NT2/D1 (cell line): ENCODE measurements at places on chromosomes 6 and 20.

DNA sequence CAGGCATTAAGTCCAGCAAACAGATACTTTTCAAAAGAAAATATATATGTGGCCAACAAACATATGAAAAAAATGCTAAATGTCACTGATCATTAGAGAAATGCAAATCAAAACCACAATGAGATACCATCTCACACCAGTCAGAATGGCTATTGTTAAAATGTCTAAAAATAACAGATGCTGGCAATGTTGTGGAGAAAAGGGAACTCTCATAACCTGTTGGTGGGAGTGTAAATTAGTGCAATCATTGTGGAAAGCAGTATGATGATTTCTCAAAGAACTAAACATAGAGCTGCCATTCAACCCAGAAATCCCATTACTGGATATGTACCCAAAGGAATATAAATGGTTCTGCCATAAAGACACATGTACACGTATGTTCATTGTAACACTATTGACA, 20.6 kb downstream of the KCNQ5 start:
- DNase-seq = no peak

DNA sequence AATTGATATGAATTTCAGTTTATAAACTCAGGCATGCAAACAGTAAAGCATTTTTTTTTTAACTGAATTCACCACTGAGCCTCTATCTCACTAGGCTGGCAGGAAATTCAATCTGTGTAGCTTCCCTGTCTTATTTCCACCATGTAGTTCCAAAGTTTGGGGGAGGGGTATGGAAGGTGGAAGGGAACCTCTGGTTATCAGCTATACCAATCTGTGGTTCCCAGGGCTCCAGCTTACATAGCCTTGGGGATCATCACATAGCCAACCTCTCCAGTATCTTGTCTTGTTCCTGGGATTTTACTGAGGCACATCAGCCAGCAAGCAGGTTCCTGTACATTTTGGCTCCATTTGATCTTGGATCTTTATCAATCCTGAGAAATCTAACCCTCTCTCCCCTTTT, 15.6 kb downstream of the RAD21L1 start:
- no peak for DNase-seq

DNA sequence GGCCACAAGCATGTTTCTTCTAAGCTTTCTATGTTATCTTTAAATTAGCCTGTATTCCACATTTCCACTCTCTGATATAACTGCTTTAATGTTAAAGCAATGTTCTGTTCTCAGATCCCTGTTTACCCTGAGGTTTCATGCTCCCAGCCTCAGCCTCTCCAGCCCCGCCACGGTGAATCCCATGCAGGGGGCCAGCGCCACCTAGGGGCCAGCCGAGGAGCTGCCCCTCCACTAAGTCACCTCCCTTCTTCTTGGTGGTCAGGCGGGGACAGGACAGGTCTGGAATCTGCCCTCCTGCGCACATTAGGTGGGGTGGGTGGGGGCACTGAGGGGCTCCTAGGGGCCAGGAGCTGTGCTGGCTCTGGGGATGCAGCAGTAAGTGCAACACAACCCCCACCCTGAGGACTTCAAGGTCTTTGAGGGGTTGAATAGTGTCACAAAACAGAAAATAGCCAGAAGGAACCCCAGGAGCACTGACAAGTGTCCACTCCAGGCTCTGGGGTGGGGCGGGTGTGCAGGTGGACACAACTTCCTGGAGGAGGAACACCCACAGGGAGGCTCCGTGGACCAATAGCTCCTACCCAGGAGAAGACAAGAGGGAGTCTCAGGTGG, 61.6 kb downstream of the RAB44 start:
- peak; percentile 50 for DNase-seq

DNA sequence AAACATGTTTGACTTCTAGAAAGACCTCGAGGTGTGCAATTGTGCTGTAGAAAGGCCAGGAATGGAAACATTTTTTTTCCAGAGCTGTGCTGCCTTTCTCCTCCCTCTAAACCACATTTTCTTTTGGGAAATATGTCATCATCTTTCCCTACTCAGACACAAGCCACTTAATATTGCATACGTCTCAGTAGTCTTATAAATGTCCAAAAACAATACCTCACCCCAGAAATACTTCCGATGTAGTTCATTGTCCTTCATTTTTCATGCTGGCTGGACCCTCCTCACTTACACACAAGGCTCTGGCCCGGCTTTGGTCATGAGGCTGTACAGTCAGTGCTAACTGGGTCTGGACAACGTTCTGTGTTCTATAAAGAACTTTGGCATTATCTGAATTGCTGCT, 126.4 kb downstream of the SCML4 start:
- DNase-seq = no peak

GRCh38 chr6:7489376-7489775, 52.1 kb upstream of the DSP start:
- DNase-seq = no peak

- no peak for DNase-seq
Measured at GRCh38 chr6:113558966-113559365, 298.2 kb upstream of the MARCKS start.

DNA sequence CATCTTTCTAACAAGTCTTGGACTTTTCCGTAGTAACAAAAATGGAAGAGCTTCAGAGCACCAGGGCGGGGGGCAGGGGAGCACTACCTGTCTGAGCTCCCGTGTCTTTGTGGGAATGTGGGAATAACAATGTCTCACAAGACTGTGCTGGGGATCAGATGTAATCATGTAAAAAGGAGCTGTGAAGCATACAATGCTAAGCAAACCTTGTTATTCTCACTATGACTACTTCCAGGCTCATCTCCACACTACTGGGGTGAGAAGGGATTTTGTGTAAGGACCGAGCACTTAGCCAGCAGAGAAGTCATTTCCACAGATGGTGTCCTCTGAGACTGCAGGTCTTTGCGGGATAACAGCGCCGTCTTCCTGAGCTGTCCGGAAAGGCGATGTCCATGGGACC, 27.1 kb downstream of the PRR18 start:
- DNase-seq = no peak

GRCh38 chr20:21564127-21564773, 50.4 kb upstream of the NKX2-2 start:
- DNase-seq = no peak

- DNase-seq = no peak
Measured at GRCh38 chr20:48131581-48131980, 346.3 kb upstream of the SULF2 start.

DNA sequence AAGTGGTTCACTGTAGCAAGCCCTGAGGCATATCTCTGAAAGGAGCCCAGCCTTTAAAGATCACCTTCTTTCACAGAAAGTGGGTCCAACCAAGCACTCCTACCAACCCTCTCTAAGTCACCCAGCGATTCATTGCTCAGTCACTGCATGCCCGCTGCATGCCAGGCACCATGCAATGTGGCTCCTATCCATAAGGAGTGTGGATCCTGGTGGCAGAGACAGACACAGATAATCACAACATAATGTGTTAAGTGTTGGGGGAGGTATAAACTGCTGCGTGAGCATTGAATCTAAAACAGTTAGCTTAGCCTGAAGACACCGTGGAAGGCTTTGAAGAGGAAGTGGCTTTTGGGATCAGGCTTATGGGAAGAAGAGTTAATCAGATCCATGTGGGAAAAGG, 659.5 kb downstream of the PTPRT start:
- DNase-seq = no peak

- no peak for DNase-seq
Measured at GRCh38 chr6:36888654-36889481, 3.1 kb downstream of the C6orf89 start.

DNA sequence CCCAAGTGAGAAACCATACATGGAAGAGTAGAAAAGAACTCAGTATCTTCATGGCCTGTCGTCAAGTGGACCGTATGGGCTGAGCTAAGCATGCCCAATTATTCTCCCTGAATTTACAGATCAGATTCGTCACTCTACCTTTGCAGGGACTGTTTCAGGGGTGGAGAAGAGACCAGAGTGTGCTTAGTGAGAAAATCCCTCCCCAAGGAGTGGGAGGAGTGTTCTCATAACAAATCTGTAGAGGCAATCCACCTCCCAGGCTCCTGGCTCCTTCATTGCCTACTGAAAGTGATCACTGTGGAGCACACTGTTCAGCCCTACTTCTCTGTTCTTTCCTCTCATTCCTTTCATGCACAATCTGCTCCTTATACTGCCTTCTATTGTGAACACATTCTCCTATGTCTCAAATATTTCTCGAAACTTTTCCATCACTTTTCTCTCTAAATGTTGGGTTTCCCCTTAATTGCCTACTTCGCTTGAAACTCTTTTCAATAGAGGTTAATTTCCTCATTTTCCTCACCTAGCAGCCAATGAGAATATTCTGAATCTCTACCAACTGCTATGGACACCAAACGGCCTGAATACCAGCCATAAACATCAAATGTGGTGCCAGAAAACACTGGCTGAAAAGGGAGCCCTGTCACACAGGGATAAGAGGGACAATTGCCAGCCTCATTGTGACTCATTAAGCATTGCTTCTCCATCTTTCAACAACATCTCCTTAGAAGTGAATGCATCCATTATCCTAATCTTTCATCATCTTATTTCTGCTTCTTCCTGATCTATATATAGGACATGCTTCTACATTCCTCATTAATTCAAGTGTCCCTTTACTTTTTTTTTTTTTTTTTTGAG, 398.3 kb downstream of the UTRN start:
- DNase-seq = no peak

GRCh38 chr6:32815115-32815514, 1.7 kb downstream of the HLA-DOB start:
- no peak for DNase-seq

DNA sequence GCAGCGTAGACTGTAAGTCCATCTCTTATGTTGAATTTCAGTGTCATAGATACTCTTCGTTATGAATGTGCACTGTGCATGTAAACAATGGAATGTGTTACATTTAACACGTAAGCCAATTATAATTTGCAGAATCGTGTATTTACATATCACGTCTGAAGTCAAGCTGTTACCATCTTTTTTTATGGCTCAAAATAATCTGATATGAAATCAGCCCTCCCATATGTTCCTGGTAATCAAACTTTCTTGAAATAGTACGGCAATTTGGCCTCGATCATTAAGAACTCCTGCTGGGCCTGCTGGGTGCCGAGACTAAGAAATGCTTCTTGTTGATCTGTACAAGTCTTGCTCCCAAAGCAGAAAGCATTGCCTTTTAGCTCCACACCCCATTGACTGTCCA, 89.6 kb upstream of the DOK5 start:
- no peak for DNase-seq

- DNase-seq = no peak
Measured at GRCh38 chr20:57675773-57676172, 34.0 kb downstream of the PMEPA1 start.

DNA sequence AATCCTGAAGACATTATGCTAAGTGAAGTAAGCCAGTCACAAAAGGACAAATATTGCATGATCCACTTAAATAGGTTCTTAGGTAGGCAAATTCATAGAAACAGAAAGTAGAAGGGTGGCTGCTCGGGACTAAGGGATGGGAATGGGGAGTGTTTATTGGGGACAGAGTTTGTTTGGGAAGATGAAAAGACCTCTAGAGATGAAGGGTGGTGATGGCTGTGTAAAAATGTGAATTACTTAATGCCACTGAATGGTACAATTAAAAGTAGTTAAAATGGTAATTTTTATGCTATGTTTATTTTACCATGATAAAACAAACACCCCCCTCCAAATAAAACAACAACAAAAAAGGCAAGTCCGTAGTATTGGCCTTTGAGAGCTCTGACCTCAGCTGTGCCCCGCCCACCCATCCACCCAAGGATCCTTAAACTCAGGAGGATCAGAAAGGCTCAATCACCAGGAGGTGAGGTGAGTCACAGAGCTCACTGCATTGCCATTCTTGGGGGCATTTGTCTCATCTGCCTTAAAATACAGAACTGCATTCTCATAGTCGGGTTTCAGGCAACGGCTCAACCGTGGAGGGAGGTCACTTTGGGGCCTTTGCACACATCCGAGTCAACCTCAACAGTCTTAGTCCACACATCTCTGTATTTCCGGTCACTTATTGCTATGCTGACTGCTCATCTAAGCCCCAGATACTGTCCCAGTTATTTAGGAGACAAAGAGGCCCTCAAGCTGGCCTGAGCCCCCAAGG, 96.7 kb downstream of the SLC22A23 start:
- DNase-seq = no peak

DNA sequence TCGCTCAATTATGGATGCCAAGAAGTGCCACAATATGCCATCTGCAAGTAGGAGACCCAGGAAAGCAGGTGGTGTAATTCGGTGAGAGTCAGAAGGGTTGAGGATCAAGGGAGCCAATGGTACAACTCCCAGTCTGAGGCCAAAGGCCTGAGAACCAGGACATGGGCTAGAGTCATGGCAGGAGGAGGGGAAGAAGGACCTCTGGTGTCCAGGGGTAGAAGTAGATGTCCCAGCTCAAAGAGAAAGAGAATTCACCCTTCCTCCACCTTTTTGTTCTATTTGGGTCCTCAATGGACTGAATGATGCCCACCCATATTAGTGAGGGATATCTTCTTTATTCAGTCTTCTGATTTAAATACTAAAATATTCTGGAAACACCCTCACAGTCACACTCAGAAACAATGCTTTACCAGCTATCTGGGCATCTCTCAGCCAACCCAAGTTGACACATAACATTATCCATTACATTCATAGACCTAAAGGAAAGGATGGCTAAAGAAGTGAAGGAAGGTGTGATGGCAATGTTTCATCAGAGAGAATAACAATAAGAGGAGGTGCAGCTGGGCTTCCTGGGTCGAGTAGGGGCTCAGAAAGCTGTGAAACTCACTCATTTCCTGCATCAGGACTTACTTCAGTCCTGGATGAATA, 21.2 kb upstream of the HLA-DQA1 start:
- DNase-seq = no peak

- no peak for DNase-seq
Measured at GRCh38 chr6:11750682-11751081, 27.9 kb downstream of the ADTRP start.

DNA sequence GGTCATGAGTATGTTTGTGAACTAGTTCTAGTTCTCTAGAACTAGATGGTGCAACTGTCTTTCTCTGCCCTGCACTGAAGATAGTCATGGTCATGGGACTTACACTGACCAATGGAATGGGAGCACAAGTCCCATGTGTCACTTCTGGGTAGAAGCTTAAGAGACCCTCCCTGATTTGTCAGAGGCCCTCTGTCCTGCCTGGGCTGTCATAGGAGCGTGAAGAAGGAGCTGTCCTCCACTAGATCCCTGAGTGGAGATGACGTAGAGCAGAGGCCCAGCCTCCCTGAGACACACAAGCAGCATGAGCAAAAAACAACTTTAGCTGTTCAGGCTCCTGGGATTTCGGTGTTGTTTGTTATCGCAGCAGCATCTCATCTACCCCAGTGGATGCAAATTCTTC, 514.5 kb downstream of the PREX1 start:
- no peak for DNase-seq

DNA sequence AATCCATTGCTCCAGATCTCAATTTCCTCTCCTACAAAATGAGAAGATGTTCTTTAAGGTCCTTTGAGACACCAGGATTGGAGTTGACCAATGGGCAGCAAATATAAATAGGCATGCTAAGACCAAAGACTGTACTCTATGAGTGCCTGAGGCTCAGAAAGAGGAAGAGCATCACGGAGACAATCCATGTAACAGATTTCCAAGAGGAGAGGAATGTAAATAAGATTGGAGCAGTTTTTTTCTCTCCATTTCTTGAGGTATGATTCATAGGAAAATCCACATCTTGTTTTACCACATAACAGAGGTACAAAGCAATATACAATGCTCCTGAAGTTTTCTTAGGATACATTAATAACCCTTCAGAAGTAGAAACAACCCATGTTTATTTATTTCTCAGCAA, 109.8 kb downstream of the UBE3D start:
- no peak for DNase-seq

- DNase-seq = no peak
Measured at GRCh38 chr20:24165301-24166122, 176.9 kb upstream of the GGTLC1 start.

GRCh38 chr6:149024361-149024760, 277.5 kb downstream of the UST start:
- no peak for DNase-seq
